ENCODE measurements at places on chromosomes 3 and 15.

DNA sequence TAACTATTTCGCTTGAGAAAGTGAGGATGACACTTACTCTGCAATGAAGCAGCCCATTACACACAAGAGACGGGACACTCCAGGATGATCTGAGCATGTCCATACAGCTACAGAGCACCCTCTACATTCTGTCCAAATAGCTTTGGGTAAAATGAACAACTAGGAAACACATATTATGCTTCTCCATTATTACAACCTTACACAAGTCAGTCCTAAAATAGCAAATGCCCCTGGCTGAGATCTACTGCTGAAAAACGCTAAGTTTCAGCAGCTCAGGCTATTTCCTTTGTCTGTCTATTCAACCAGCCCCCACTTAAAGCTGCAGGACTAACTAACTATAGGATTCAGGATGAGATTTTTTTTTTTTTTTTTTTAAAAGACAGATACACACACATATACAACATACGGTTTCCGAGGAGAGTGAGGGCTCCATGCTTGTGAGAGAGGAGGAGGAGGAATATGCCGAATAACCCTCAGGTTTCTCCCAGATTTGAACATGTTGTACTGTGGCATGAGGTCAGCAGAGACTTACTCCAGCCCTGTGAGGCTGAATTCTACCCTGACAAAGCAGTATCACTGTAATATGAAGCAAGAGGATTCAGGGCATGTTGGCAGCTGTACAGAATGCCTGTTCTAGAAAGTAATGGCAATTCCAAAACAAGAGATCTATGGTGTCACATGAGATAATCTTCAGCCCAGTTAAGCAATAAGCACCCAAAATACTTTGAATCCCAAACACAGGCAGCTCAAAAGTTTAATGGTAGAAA, 117.3 kb upstream of the PLXND1 start:
- no peak for DNase-seq

DNA sequence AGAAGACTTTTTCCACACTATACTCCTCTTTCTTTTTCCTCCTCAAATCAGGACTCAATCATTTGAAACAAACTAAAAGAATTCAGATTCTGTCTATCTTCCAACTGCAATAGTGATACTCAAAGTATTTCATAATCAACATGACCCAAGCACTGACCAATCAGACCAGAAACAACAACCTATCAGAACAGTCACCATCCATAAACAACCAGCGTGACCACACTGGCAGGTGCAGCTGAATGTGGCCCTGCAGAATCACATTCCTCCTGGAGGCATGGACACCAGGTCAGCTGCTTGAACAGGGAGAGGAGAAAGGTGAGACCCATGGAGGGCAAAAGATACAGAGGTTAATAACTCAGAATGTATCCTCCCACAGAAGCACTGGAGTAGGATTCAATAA, 13.3 kb downstream of the HRG start:
- no peak for DNase-seq

DNA sequence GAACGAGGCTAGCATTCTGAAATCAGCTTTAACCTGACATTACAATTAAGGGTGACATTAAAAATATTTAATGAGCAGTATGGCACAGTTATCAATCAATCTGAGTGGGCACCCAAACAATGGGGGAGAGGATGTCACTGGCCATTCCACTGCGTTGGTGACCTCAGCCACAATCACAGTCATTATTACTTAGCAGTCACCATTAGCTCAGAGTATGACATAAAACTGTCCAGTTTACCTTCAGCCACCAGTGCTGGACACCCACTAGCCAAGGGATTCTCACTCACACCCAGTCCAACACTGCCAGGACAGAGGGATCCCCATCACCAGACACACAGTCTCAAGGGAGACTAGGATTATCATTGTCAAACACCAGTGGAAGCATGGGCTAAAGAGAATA, 17.5 kb upstream of the REC114 start:
- no peak for DNase-seq

GRCh38 chr15:38758043-38758442, 193.4 kb upstream of the RASGRP1 start:
- no peak for DNase-seq

DNA sequence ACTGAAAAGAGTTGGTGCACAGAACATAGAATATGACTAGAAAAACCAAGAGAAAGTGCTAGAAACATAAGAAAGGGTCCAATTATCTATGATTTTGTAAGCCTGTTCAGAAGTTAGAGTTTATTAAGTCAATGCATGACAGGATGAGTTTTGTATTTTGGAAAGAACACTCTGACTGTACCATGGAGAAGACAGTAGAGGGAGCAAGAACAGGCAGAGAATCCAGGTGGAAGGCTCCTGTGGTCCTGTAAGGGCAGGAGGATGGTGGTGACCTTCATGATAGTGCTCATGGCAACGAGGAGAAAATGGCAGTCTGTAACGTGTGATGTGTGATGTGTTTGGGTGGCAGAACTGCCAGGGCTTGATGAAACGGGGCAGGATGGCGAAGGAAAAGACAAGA, 249.1 kb downstream of the CTNNB1 start:
- no peak for DNase-seq
